HuH-7.5 (cell line): ENCODE measurements at places on chromosomes 7 and 10.

GRCh38 chr10:80272793-80273522, 16.5 kb downstream of the MAT1A start:
- peak; percentile 25 for DNase-seq

DNA sequence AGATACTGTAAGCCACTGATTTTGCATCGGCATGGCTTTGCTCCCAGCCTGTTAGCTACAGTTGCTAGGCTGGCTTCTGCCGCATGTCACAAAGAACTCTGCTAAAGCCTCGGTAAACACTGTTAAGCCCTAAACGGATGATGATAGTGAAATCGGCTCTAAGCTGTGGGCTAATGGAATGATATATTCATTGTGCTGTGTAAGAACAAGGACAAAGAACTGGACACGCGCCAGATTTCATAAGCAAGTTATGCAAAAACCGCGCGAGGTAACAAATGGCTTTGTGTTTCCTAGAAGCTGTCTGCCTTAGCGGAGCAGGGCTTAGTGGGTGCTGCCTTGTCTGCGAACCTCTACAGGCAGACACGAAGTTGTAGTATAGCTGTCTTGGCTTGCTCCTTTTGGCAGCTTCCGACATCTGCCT, 331.3 kb upstream of the COBL start:
- no peak for DNase-seq

GRCh38 chr7:80611779-80612178, 26.7 kb upstream of the CD36 start:
- no peak for DNase-seq

GRCh38 chr10:106147021-106147420, 1017.5 kb downstream of the SORCS1 start:
- DNase-seq: no peak

DNA sequence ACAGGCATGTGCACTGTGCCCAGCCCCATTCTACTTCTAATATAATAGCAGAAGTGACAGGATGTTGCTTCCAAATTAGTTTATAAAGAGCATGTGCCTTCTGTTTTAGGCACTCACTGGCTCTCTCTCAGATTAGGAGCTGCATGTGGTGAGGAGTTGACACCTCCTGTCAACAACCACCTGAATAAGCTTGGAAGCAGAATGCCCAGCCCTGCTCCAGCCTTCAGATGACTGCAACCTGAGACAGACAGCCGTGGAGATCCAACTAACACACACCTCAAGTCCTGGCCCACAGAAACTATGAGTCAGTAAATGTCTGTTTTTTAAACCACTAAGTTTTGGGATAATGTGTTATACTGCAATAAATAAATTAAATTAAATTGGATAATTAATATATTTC, 54.5 kb downstream of the PARD3 start:
- no peak for DNase-seq

GRCh38 chr7:132187869-132188789, 388.1 kb downstream of the PLXNA4 start:
- DNase-seq: no peak

- DNase-seq: no peak
These were observed 324.3 kb downstream of the PTPRN2 start for GRCh38 chr7:158263110-158263963.

DNA sequence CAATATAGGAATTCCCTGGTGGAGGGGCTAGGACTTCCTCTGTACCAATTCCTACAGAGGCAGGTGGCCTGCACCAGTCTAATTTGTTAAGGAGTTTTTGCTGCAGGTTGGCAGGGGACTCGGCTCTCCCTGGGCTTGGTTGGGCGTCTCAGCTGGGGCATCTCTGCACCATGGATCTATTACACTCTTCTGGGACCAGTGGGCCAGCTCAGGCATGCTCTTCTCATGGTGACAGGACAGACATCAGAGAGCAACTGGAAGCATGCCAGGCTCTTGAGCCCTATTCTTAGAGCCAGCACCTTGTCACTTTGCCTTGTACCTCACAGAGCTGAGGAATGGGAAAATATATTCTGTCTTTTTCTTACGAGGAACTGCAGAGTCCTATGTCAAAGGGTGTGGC, 74.6 kb downstream of the SH2D4B start:
- no peak for DNase-seq

GRCh38 chr10:130074639-130075038, 36.0 kb downstream of the C10orf143 start:
- DNase-seq: no peak

- DNase-seq: no peak
These were observed 3.7 kb downstream of the ANXA11 start for GRCh38 chr10:80201608-80202141.

DNA sequence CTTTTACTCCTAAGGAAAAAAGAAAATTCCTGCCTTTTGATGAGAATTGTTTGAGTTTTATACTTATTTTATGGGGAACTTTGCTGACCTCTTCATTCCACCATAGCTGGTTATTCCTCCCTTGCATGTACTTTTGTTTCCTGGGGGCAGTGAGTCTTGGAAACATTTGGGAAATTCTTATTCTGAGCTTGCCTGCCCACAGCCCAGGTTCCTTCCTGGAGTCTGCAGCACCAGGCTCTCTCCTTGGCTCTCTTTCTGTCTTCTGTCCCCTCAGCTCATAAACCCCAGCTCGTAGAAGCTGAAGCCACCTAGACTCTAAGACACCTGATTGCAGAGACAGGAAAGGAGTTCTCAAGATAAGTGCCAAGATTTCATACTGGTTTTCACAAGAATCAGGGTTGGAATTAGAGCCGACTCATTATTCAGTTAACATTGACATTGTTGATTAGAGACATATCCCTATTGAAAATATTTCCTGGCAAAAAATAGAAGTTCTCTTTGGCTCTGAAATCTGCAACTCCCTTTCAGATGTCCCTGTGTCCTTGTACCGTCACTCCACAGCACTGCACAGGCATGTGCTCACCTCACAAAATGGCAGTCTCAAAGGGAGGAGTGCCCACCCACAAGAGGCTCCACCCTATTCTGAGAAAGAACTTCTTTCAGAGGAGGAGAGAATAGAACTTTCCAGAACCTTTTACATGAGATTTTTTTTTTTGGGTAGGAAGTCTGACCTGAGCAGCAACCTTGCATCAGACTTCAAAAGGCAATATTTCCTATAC, 67.8 kb upstream of the PRSS1 start:
- no peak for DNase-seq

DNA sequence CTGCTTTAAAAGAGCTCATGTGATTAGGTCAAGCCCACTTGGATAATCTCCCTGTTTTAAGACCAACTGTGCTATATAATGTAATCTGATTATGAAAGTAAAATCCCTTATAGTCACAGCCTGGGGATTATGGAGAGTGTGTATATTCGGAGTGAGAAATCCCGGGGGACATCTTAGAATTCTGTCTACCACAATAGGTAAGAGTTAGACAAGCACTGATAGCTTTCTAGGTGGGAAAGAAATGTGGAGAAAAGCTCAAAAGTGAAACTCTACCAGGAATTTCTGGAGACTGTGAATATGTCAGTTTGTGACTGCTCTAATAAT, 2.9 kb upstream of the VCL start:
- DNase-seq: no peak

DNA sequence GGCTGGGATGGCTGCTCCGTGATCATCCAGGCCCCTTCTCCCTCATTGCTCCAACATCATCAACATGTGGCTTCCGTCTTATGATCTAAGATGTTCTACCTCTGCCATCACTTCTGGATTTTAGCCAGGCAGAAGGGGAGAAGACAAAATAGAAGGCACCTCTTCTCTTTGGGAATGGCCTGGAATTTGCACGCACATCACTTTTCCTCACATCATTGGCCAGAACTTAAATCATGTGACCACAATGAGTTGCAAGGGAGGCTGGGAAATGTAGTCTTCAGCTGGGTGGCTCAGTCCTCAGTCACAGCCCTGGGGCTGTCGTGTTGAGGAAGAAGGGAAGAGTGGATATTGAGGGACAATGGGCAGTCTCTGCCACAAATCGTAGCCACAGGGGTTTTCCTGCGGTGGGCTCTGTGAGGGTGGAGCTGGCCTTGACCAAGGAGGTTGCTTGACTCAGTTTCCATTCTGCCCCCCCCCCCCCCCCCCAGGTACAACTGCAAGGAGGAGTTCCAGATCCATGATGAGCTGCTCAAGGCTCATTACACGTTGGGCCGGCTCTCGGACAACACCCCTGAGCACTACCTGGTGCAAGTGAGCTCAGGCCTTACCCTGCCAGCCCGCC, 50.3 kb downstream of the PALD1 start:
- DNase-seq: peak; percentile 77

GRCh38 chr10:105837951-105838350, 1196.9 kb downstream of the SORCS3 start:
- no peak for DNase-seq

GRCh38 chr10:97136756-97137155, 49.0 kb downstream of the SLIT1 start:
- no peak for DNase-seq

GRCh38 chr7:106767078-106767477, 98.0 kb upstream of the PIK3CG start:
- DNase-seq: no peak

DNA sequence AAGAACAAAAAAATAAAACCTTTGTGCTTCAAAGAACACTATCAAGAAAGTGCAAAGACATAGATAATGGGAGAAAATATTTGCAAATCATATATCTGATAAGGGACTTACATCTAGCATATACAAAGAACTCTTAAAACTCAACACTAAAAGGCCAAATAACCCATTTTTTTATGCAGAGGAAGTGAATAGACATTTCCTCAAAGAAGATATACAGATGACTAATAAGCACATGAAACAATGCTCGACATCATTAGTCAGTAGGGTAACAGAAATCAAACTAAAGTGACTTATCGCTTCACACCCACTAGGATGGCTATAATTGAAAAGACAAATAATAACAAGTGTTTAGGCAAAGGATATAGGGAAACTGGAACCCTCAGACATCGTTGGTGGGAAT, 78.0 kb downstream of the MALSU1 start:
- no peak for DNase-seq

DNA sequence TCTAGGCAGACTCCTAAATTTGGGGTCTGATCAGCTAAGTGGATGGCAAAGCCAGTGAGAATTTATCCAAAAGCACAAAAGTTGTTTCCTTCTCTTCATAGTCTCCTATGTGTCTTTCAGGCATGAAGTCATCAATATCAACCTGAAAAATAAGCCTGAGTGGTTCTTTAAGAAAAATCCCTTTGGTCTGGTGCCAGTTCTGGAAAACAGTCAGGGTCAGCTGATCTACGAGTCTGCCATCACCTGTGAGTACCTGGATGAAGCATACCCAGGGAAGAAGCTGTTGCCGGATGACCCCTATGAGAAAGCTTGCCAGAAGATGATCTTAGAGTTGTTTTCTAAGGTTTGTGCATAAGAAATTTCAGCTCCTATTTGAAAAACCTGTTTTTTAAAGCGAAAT, 4.8 kb downstream of the GSTO1 start:
- DNase-seq: no peak

- DNase-seq: no peak
These were observed at the start of gene RADIL for GRCh38 chr7:4883372-4884144. TSS of gene RADIL (minus strand) at chr7:4883716. CDS start at chr7:4878139, 5,577 bp downstream.
